Activated CD8-positive, alpha-beta memory T cell treated with anti-CD3 and anti-CD28 coated beads for 1 hour (primary cell): ENCODE measurements at places on chromosomes 3 and 15.

DNA sequence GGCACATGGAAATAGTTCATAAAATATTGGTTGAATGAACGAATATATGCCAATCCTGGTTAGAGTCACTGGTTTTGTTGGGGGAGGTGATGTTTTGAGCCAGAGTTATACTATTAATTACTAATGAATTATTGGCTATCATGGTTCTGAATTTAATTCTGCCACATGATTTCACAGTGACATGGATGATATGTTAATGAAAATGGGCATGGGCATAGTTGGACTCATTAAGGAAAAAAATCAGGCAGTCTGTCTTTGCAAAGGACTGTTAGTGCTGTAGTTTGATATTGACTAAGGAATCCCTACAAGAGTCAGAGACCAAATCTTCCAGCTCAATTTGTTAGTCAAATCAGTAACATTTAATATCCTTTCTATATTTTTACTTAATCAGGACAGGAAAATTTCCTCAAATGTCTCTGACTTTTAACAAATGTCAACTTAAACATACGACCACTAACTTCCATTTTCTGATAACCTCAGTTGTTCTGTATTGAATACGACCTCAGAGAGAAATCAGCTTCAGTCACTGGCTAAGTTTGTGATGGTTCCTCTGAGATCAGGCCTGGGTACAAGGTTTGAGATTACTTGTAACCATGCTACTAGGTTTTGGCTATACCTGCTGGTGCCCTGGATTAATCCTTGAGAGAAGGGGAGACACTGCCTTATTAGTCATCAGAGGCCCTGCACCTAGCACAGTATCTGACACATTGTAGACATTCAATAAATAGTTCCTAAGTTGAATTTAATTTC, 13.3 kb downstream of the NFKBIZ start:
- DNase-seq = no peak

GRCh38 chr15:68558318-68559305, 20.2 kb upstream of the CORO2B start:
- DNase-seq = no peak

DNA sequence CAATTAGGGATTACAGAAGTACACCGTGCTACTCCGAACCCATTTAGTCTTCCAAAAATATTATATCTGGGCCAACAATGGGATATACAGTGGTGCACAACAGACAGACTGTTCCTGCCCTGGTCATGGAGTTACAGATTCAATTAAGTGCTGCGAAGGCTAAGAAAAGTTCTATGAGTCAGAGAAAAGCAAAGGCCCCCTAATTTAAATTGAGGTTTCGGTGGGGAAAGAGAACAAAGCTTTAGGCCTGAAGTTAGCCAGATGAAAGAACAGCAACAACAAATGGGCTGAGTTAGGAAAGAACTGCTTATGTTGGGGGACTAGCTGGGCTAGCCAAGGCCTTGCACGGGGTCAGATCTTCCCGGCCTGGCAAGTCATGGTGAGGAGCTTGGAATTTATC, 131.8 kb downstream of the MDFIC2 start:
- no peak for DNase-seq

DNA sequence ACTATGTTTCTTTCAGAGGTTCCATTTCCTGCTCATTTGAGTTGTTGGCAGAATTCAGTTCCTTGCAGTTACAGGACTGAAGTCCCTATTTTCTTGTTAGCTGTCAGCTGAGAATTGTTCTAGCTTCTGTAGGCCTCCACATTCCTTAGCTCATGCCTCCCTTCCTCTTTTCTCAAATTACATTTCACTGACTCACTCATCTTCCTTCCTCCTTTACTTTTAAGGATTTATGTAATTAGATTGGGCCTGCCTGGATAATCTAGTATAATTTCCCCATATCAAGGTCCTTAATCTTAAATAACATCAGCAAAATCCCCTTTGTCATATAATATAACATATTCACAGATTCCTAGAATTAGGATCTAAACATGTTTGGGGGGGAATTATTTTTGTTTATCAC, 40.6 kb upstream of the RBMS3 start:
- no peak for DNase-seq

DNA sequence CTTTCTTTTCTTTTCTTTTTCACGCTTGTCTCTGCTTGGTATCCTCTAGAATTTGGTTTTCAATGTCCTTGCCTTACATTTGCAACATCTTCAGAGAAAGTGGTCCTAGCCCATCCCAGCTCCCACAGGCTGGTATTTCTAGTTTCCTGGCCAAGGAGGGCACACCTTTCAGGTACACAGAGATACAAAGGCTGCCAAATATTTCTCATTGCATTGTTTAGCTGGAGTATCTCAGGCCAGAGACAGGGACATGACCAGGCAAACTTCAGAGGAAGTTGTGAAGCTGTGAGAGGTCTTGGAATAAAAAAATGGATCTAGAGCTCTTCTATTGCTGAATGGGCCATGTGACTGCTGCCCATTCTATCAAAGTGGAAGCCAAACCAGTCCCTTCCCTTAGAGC, 68.9 kb downstream of the BDH1 start:
- no peak for DNase-seq

GRCh38 chr3:48215466-48215865, 7.8 kb upstream of the CAMP start:
- DNase-seq = no peak

- no peak for DNase-seq
These were observed 176.4 kb downstream of the TNIK start for GRCh38 chr3:171283848-171284222.

- no peak for DNase-seq
These were observed 49.4 kb downstream of the NFKBIZ start for GRCh38 chr3:101898752-101899169.

- DNase-seq = no peak
These were observed 161.2 kb upstream of the RGMA start for GRCh38 chr15:93250209-93250608.

DNA sequence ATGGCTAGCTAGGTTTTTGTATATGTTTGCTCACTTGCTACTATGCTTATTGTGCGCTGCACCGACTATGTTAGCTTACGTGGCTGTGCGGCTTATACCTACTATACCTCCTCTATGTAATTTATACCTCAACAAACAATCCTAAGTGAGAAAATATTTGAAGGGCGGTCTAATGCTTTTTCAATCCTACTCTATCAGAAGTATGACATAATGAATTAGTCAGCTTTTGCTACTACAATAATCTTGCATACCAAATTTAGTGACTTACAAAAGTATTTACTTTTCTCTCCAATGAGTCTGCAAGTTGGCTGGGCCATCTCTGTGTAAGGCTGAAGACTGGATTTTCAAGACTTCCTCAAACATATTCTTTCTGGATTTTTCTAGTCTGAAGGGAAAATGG, 391.2 kb upstream of the NECTIN3 start:
- no peak for DNase-seq

GRCh38 chr3:105598042-105598796, 231.5 kb downstream of the ALCAM start:
- DNase-seq = no peak

GRCh38 chr3:108296239-108296638, at the start of gene HHLA2:
HHLA2 (plus strand) TSS chr3:108296548; CDS start chr3:108351814, 55,266 bp downstream.
- no peak for DNase-seq

DNA sequence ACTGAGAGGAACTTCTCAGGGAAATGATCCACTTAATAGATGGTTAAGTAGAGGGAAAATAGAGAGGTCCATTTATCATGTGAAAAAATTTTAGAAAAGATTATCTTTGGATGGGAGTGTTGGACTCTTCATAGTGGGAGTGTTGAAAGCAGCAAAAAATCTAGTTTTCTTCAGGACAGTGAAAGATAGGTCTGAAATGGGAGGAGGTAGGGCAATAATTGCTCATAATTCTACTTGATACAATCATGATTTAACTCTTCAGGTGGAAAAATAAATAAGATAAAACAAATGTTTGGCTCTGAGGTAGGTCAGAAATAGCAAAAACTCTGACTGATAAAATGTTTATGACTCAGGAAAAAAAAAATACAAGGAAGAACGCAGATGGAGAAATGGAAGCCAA, 144.1 kb upstream of the DPH6 start:
- DNase-seq = no peak

GRCh38 chr3:7332696-7333095, 471.8 kb downstream of the GRM7 start:
- DNase-seq = no peak
